Stimulated activated CD8-positive, alpha-beta memory T cell treated with anti-CD3 and anti-CD28 coated beads, Interleukin-7, amount 100 ng/mL, for 1 hour (primary cell): ENCODE measurements at places on chromosomes 12 and 14.

- no peak for DNase-seq
Measured at GRCh38 chr14:83734431-83734830, 1795.5 kb upstream of the FLRT2 start.

DNA sequence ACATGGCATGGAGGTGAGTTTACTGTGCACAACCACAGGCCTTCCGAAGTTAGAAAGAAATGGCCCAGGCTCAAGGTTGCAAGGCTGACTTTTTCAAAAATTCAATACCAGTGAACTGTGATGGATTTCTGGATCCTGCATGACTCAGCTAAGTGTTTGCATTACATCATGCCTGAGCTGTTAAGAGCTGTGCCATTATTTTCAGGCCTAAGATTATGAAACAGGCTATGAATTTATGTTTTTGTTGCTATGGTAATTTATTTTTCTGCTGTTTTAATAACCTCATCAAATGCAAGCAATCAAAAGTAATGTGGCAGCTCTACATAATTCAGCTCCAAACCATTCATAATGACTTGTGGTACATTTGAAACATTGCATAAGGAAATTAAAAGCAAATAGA, 457.7 kb upstream of the TMEM132C start:
- DNase-seq = no peak

DNA sequence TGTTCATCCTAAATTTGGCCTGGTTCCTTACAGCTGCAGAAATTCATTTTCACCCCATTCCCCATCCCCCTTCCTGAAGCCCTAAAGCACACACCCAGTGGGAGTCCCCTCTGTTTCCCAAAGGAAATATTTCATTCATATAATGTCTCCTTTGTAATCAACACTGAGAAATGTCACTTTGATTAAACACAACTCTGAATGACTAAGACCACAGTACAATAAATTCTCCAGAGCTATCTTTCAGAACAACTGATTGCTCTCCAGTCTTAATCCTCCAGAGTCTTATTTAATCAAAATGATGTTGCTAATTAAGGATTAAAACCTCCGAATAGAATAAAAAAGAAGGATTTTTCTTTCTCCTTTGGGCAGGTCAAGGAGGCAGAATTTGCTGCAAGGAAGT, 6.4 kb downstream of the SLC15A5 start:
- no peak for DNase-seq

GRCh38 chr12:49088932-49089330, 5.7 kb downstream of the DHH start:
- DNase-seq = no peak

DNA sequence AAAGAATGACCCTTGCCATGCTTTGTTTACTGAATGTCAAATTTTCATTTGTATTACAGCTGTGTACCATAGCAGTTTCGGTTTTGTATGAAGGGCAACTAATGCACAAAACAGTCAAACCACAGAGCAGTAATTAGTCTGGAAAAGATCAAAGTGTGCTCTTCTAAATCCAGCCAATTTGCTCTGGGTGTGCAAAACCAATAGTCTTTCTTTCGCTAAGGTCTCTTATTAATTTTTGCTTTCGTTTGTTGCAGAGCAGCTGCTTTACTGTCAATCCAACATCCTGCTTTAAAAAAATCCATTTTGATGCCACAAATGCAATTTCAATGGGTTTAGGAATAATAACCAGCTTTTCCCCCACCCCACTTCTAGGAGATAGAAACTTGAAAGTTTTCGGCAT, 114.2 kb downstream of the BRMS1L start:
- no peak for DNase-seq

- DNase-seq = no peak
Measured at GRCh38 chr12:45658020-45658419, 71.5 kb upstream of the ARID2 start.

GRCh38 chr12:59699421-59700152, 103.8 kb downstream of the SLC16A7 start:
- DNase-seq = no peak

DNA sequence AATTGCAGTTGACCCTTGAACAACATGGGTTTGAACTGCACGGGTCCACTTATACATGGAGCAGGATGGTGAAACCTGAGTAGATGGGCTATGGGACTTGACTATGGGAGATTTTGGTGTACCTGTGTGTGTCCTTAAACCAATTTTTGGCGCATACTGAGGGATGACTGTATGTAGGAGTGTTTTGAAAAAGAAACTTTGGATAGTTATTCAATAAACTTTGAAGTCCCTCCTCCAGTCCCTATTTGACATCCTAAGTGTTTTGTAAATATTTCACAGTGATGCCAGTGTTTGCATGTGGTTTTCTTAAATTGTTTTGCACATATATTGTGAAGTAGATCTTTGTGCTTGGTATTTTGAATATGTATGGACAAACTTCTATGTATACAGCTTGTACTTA, 12.4 kb downstream of the KTN1 start:
- DNase-seq = no peak

- DNase-seq = no peak
Measured at GRCh38 chr12:11967376-11968047, 103.2 kb upstream of the BCL2L14 start.

GRCh38 chr12:101967506-101967905, 90.1 kb downstream of the DRAM1 start:
- no peak for DNase-seq

GRCh38 chr14:80385336-80385735, 174.0 kb upstream of the DIO2 start:
- no peak for DNase-seq

DNA sequence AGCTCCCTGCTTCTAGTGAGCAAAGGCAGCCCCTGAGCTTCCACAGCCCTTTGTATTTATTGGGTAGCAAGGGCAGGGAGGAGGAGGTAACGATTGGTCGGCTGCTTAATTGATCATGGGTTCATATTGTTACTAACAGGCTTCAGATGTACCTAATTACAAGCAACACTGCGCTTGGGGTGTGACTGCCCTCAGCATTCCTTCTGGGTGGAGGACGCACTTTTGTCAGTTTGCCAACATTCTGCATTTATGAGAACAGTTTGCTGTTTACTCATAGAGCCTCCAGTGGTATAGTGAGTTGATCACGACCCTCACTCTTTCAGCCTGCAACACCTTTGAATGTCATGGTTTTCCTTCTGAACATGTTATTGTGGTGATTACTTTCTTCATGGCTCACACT, 9.6 kb downstream of the TSHR start:
- no peak for DNase-seq

DNA sequence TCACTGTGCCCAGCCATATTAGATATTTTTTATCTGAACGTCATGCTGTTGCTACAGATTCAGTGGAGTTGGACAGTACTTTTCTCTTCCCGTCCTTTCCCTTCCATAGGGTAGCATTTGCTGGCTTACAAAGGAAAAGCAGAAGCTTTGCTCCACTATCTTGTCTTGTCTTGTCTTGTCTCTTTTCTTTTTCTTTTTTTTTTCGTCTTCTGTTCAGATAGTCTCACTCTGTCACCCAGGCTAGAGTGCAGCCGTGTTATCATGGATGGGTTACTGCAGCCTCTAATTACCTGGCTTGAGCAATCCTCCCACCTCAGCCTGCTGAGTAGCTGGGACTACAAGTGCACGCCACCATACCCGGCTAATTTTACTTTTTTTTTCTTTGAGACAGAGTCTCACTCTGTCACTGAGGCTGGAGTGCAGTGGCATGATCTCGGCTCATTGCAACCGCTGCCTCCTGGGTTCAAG, 21.1 kb downstream of the OR10G3 start:
- DNase-seq = no peak

DNA sequence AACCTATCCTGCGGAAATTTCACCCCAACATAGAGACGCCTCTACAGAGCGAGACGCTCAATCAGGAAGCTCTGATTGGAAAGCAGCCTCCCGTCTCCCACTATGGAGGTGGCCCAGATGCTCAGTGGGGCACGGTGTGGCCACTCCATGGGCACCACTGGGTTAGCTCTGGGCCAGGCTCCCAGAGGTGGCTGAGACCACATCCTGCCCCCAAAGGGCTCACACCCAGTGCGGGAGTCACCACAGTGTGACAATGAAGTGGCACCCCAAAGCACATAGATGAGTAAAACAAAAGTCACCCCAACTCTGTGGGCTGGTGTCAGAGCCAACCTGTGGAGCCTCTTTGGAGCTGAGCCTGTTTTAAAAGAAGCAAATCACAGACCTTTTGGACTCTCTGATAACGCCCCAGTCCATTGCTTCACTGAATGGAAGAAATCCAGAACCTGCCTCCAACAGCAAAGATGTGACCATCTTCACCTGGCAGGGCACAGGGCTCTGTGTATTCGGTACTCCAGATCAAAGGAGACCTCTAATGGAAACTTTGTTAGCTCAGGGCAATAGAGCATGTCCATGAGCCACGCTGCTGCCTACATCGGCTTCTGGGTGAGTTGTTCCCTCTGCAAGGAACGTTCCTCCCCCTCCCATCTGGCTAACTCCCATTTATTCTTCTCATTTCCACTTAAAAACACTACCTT, 19.6 kb downstream of the CLMN start:
- no peak for DNase-seq

GRCh38 chr14:45868863-45869262, 615.9 kb upstream of the MIS18BP1 start:
- DNase-seq = no peak

- no peak for DNase-seq
Measured at GRCh38 chr14:87161502-87161901, 831.5 kb downstream of the GALC start.

- DNase-seq = no peak
Measured at GRCh38 chr14:101233021-101233366, 328.3 kb upstream of the DIO3 start.

DNA sequence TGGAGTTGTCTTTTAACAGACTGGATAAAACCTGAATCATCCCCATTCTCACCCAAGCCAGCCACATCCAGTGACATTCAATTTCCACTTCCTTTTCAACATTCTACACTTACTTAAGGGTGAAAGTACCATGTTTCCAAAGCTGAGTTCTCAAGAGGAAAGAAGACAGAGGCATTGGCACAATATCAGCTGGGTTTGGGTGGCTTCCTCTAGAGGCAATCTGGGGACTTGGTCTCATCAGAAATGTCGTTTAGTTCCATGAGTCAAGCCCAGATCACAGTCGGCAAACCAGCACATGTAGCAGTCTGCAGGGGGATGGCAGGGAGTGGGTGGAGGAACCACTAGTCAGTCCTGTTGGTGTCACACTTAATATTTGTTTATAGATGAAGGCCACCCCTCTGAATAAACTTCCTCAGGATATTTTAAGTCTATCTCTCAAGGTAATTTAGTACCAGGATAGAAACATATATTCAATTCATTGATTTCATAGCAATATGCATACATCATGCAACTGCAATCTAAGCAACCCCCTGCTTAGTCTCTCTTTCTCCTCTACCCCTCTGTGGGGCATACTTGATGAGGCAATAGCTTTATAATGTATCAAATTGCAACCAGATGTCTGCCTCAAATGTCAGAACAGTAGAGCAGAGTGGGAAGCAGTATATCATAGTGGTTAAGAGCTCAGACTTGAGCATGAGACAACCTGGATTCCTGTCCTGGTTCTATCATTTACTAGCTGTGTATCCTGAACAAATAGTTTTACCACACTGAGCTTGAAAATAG, 3.0 kb downstream of the SRRM4 start:
- no peak for DNase-seq

- no peak for DNase-seq
Measured at GRCh38 chr12:74747305-74747704, 209.7 kb downstream of the ATXN7L3B start.

GRCh38 chr12:88638966-88639760, 58.9 kb upstream of the KITLG start:
- DNase-seq = no peak

DNA sequence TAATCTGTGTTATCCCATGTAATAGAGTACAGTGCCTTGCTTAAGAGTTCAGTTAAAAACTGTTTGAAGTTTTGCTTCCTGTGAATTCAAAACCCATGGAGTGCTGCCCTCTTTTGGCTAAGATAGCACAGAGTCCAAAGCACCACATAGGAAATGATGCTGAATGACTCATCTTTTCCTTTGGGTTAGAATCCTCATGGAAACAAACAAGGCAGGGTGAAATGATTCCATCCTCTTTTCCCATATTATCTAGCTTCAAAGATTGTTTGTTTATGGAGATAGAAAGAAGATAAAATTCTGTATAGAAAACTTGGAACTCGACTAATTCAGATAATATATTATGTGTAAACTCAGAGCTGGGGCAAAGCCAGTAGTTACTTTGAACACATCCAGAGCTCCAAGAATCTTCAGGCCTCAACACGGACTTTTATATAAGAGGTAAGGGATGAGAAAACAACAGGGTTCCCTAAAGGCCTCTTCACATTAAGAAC, 87.4 kb downstream of the OTOGL start:
- DNase-seq = no peak

DNA sequence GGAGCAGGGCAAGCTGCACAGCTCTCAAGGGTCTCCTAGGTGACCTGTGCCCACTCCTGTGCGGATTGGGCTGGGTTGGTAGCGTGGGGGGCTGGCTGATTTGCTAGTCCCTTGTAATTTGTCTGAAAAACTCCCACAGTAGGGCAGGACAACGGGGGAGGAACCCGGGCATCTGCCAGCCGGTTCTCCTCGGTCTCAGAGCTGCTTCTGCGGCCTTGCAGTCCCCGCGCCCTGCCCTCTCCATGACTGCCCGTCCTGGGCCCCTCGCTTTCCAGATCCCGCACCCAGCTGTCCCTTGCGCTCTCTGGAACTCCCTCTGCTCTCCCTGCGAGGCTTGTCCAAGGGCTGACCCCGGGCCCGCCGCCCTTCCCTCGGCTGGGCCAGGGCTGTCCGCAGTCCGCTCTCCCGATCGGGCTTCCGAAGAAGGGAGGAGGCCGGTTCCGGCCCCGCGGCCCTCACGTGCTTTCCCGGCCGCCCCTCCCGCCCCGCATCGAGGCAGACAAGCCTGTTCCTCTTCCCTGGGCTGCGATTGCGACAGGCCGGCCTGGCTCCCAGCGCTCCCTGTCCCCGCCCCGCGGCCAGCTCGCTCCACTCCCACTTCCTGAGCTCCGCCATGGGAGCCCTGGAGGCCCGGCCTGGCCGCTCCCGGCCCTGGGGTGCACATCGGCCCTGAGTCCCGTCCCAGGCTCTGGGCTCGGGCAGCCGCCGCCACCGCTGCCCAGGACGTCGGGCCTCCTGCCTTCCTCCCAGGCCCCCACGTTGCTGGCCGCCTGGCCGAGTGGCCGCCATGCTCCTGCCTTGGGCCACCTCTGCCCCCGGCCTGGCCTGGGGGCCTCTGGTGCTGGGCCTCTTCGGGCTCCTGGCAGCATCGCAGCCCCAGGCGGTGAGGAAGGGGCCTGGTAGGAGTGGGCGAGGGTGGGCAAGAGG, at the start of gene LTBR:
Gene LTBR (plus strand): TSS at position 591 of the 927 bp plus-strand sequence. CDS start 197 bp downstream, at position 788.
- DNase-seq = no peak

- no peak for DNase-seq
Measured at GRCh38 chr14:100545359-100545758, 41.9 kb downstream of the BEGAIN start.

DNA sequence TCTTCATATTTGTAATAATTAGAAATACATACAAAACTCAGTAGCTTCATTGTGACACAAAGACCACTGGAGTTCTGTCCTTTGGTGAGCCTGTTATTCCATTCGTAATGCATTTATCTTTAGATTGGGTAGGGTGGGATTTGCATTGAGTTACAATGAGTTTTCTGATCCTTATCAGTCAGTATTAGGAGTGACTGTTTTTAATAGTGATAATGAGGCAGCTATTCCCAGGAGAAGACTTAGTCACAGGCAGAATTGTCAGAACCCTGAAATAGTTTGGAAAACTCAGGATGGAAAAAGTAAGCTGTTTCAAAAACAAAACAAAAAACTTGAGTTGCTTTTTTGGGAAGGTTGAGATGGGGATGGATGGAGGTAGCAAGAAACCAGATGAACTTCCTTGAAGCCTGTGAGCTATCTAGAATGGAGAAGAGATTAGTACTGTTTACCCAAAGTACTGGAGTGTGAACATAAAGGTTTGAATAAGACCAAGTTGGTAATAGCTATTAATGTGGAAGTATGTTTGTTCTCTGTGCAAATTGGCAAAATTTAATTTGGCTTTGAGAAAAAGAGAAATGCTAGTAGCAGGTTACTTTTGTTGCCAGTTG, 38.6 kb downstream of the FBXO34 start:
- no peak for DNase-seq
